ENCODE measurements at places on chromosomes 11 and 22.

- no peak for DNase-seq
These were observed 76.8 kb upstream of the RTL6 start for GRCh38 chr22:44574640-44575380.

DNA sequence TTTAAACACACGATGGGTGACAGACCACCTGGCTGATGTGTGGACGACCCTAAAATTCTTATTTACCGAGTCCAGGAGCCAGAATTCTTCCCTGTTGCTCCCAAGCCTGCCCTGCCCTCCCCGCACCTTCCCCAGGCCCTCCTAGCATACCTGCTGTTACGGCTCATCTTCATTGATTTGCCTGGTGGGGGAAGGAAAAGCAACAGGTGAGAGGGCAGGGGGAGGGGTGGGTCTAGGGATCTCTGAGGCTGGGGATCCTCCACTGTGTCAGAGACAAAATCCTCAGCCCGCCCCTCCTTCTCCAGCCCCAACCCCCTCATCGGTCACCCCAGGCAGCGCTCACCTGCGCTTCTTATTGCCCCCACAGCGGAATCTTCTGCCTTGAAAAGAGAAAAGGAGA is 4.0 kb downstream of the FXYD2 start:
- no peak for DNase-seq

DNA sequence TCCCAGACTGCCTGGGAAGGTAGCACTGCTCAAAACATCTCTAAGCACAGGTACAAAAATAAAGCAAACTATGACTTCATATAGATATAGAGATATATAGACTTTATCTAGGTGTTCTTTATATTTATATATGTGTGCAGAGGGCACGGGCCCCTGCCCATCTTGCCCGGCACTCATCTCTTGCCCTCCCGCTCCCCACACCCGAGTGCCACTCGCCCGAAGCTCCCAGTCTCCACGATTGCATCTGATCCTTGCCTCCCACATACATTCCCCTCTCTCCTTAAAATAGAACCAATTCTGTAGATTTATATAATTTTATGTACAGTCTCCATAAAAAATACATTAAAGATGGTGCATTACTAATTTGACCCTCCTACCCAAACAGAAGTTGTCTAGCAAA is 55.5 kb downstream of the IGSF9B start:
- DNase-seq: no peak

DNA sequence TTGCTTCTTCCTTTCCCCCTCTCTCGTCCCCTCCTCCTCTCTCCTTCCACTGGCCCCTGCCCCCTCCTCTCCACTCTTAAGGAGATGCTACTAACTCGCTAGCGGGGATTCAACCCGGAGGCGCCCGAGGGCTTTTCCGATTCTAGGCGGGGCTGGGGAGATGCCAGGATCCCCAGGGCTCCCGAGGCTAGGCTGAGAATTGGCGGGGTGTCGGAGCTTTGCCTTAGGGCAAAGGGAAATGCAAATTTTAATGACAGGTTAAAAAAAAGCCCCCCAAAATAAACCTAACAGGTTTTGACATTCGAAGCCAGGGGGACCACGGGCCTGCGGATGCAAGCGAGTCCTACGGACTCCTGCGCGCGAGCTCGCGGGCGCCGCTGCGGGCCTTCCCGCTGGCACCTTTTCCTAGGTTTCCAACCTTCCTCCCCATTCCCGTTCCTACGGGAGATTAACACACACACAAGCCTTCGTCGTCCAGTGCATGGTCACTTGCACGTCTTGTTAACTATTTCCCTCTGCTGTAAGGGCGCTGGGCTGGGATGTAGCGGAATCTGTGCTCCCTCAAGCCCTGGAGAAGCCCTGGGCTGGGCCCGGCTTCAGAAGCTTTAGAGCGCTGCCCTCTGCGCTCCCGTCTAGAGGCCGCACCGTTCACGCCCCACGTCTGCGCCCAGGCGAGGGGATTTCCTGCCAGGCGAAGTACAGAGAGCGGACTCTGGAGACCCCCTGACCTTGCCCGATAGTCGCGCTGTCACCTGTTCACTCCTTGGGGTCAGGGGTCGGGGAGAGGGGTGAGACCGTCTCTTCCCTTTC is 729 bp upstream of the ALX4 start:
- DNase-seq: no peak

DNA sequence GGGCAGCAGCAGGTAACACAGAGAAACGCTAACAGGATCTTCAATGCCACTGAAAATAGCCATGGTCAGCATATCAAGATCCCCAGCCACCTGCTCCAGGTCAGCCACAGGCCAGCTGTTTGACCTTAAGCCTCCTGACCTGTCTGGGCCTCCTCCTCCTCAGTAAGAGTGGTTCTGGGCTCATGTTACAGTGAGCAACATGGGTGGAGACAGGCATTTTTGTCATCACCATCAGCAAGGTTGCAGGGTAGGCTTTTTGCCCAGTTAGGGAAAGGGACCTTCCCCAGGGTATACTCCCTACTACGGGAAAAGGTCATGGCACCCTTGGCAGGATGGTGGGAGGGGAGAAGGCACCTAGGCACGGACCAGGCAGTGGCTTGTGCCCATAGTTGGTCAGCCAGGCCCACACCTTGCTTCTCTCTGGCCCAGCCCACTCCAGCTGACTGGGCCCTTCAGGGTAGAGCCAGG is 131.8 kb upstream of the PARVA start:
- DNase-seq: no peak

- DNase-seq: peak; percentile 50
These were observed 29.8 kb upstream of the TMEM135 start for GRCh38 chr11:87007963-87008362.

- DNase-seq: peak; percentile 92
These were observed 52.9 kb downstream of the C11orf58 start for GRCh38 chr11:16791191-16791961.

DNA sequence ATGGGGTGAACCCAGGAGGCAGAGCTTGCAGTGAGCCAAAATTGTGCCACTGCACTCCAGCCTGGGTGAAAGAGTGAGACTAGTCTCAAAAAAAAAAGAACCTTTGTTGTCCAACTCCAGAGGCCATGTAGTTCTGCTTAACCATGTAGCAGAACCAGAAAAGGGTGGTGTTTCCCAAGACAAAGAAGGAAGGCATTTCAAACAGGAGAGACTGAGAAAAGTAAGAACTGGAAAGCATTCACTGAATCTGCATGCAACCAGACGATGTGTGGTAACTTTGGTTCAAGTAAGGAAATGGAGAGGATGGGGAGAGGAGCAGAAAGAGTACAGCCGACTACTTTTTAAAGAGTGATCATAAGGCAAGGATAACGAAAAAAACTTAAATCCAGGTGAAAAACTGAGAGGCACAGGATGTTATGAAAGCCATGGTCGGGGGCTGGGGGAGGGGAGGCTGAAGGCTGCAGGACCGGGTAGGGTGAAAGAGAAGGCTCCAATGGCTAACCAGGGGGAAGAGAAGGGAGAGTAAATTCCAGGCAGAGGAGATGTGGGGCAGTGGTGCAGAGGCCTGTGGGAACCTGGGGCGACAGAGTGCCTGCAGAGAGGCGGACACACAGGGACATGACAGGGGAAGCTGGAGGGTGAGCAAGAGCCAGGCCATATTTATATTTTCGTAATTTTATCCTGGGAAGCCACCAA is 48.8 kb downstream of the MAPK1 start:
- DNase-seq: no peak

- DNase-seq: peak; percentile 85
These were observed 90.0 kb downstream of the MICAL2 start for GRCh38 chr11:12200279-12200990.

- DNase-seq: peak; percentile 77
These were observed 84.7 kb downstream of the TTC28 start for GRCh38 chr22:28594797-28595462.

- no peak for DNase-seq
These were observed 664.5 kb downstream of the KCNA4 start for GRCh38 chr11:29352273-29352795.

DNA sequence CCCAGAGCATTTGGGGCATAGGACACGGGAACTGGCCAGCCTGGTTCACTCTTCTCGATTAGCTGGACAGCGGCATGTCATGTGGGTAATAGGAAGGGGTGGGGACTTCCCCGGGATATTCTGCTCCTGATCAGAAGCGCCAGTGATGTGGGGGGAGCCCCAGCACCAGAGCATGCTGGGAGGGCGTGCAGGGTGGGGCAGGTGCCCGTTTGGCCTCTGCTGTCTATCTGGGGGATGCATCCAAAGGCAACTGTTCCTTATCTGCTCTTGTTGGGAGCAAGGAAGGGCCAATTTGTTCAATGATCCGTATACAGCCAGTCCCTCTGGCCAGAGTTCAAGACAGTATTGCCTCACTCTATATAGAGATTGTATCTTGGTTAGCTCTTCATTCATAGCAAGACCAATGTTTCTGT is 43.6 kb downstream of the PPARA start:
- DNase-seq: no peak

DNA sequence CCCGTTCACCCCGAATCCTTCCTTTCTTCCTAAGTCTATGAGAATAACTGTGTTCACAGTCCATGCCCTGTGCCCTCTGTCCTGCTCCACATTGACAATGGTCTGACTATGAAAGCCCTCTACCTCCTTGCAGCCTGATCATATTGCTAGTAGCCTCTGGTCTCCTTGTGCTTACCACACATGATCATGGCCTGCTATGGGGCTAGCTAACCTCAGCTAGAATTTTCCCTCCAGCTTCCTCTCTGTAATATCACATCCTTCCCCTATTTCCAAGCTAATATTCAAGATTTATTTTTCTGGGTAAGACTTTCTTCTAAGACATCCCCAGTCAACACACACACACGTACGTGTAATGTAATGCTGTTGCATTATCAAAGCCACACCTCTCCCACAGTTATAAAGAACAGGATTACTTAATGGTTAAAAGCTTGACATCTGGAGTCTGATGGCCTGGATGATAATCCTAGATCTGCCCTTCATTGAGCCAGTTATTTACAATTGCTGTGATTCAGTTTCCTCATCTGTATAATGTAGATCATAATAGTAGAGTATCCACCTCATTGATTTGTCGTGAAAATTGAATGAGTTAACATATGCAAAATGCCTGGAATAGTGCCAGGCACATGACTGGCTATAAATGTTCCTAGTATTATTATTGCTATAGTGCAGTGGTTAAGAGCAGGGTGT is 214.4 kb upstream of the BLID start:
- DNase-seq: peak; percentile 5

DNA sequence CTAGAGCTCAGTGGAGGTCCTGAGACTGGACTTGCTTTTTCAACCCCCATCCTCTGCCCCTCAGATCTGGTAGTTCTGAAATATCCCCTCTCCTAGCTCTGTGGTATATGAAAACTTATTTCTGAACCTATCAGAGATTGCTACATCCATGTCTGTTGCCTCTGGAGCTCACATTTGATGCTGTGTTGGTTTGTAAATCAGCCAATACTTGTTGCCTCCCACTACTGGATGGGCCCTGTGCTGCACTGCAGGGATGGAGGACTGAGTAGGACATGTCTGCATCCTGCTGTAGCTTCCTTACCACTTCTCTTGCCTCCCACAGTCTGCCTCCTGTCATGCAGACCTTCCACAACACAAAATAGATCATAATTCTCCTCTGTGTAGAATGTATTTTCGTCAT is 5.2 kb downstream of the OLFML1 start:
- no peak for DNase-seq

- no peak for DNase-seq
These were observed 13.2 kb downstream of the KCNJ4 start for GRCh38 chr22:38441620-38442287.

GRCh38 chr22:46727813-46728364 is 10.2 kb downstream of the CERK start:
- no peak for DNase-seq

GRCh38 chr11:57779276-57779675 is 17.7 kb downstream of the CTNND1 start:
- DNase-seq: peak; percentile 34

DNA sequence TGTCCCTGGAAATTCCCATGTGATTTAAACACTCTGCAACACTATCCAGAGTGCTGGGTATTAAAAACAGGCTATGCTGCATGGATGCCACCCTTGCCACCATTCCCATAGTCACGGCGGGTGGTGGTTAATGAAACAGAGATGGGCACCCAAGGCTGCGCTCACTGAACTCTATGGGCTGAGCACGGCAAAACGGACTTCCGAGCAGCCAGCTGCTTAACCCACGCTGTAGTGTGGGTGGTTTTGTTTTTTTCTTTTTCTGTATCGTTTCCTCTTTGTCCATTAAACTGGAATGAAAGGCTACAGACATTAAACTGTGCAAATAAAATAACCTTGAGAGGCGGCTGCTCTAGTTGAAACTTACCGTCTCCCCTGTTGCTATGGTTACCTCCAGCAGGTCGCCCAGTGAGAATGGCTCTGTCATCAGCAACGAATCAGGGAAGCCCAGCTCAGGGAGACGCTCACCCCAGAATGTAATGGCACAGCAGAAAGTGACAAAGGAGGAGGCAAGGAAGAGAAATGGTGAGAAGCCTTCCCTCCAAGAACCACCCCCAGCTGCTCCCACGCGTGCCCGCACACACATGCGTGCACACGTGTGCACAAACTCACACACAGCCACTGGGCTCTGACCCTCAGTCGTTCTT is 102.1 kb downstream of the C11orf91 start:
- no peak for DNase-seq

- DNase-seq: no peak
These were observed 23.9 kb downstream of the GNAZ start for GRCh38 chr22:23094260-23094659.

- DNase-seq: peak; percentile 29
These were observed 752.8 kb downstream of the OPCML start for GRCh38 chr11:132779497-132779896.

DNA sequence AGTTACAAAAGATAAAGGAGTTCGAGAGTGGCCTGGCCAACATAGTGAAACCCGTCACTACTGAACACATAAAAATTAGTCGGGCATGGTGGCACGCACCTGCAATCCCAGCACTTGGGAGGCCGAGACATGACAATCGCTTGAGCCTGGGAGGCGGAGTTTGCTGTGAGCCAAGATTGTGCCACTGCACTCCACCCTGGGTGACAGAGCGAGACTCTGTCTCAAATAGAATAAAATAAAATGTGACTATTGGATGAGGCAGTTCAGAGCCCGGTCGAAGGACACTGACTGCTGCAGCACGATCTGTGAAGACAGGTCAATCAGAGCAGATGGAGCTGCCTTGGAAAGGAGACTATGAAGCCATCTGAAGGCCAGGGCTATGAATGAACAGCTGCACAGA is 37.7 kb upstream of the ANO1 start:
- no peak for DNase-seq

DNA sequence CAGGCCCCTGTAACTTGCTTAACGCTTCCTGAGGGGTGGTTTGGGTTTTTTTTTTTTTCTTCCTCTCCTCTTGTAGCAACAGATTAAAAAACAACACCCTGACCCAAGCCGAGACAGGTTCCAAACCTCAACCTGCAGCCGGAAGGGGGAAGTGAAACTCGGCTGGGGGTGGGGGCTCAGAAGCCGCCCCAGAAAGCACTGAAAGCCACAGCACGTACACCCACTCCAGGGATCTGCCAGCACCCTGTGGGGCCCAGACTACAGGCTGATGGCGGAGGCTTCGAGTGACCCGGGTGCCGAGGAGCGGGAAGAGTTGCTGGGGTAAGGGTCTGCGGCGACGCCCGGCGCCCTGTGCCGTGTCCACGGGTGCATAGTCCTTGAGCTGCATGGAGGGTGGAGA is at the start of gene LSP1:
Gene LSP1 (plus strand): TSS at position 208 of the 400 bp plus-strand sequence. CDS start 61 bp downstream, at position 269.
- DNase-seq: no peak

- DNase-seq: peak; percentile 41
These were observed 3.8 kb upstream of the OR5A2 start for GRCh38 chr11:59429924-59430516.

GRCh38 chr22:36550701-36551495 is 21.9 kb upstream of the EIF3D start:
- DNase-seq: no peak

All from fibroblast of skin of right quadriceps (primary cell).